ENCODE measurements at places on chromosomes 1 and 21.

DNA sequence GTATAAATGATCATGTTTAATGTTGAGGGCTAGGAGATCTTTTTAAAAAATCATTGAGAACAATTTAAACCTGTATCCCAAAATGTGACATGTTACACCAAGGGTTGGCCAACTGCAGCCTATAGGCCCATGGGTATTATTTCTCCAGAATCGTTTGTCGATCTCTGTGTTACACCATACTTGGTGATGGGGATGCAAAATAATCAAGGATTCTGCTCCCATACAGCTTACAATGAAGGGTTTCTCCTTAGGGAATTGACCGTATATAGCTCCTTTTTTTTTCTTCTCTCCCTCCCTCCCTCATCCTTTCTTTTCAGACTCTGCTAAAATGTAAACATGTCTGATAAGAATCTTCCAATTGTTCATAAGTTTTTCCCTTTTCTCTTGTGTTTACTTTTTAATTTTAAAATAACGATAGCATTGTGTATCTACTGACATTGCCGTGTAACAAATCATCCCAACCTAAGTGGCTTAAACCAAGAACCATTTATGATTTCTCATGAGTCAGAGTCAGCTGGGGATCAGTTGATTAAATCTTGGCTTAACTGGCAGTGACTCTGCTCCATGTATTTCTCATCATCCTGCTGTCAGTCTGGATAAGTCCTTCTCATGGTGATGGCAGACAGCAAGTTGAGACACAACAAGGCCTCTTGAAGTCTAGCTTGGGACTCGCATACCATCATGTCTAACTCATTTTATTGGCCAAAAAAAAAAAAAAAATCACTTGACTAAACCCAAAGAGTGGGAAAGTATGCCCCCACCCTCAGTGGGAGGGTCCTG lies 48.0 kb downstream of the MARK1 start:
- DNase-seq = no peak

GRCh38 chr1:68800182-68800581 lies 303.3 kb upstream of the DEPDC1 start:
- no peak for DNase-seq

DNA sequence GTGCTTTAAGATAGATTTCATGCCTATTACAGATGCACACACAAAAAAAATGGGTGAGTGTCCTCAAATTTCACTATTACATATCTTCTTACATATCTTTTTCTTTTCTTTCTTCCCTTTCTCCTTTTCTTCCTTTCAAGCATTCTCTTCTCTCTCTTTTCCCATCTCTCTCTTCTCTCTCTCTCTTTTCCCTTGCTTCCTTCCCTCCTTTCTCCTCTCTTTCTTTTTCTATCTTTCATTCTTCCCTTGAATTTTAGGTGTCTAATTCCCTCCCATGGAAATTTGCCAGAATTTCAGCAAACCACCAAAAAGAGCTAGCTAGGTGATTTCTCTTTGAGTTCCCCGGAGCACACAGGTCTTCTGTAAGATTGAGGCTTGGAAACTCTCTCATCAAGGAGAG lies 395.3 kb upstream of the RUNX1 start:
- DNase-seq = no peak

GRCh38 chr1:9643351-9644256 lies 7.9 kb upstream of the PIK3CD start:
- DNase-seq = no peak

DNA sequence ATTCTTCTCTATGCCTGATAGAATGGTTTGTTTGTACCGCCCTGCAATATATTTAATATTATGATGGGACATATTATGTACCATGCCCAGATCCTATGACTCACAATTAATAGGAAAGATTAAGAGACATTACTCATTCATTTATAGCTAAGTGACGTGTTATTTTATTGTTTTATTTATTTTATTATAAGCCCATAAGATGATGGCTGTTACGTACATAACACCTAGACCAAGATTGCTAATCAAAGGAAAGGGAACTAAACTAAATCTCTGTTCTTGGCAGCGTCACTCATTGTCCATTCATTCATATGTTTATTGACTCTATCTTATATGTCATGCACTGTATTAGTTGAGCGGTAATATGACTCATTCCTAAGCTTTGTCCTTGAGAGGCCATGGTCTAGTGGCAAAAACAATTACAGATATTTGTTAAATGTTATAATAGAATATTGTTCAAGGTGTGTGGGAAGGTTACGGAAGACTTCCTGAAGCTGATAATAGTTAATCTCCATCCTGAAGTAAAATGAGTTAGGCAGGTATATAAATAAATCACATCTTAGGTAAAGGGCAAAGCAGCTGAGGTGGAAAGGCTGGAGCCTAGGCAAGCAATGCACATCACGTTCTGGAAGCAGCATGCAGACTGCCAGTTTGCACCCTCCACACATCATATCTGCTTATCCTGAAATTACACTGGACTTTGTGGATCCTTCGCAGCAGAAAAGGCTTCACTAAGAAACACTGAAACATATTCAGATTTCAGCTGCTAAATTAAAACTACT lies 16.6 kb upstream of the CD55 start:
- DNase-seq = no peak

DNA sequence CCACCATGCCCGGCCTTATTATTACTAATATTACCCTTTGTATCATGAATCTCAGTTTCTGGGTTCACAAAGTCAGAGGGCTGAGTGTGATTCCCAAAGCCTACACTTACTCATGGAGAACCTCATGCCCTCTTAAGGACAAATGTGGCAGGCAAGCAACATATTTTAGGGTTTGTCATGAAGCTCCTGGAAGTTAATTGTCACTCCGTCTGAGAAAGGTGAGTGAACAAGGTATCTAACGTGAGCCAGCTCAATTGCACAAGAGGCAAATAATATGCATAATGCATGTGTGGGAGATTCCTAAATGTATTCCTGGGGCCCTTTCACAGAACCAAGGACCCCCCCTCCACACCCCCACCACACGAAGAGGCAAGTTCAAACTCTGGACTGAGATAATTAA lies 10.1 kb upstream of the TIAM1 start:
- DNase-seq = no peak

DNA sequence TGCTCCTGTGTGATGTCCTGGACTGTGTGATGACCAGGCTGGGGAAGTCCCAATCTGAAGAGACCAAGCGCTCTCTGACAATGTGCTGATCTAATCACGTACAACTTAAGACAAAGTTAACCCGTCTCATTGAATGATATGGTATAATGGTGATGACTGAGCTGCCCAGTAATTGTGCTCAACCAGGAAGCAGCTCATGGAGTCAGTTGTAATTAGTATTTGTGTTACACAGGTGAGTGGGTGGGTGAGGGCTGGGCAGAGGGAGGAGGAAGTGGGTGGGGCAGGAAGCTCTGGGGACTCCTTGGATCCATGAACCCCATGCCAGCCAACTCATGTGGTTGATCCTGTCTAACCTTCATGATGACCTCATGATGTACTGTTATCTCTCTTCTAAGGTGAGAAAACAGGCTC lies 8.7 kb upstream of the ECE1 start:
- DNase-seq = no peak

- no peak for DNase-seq
These were observed 3.3 kb upstream of the PCBP3 start for GRCh38 chr21:45640001-45640887.

- no peak for DNase-seq
These were observed 20.0 kb downstream of the YIPF1 start for GRCh38 chr1:53869454-53870117.

- no peak for DNase-seq
These were observed 295.6 kb downstream of the S1PR1 start for GRCh38 chr1:101532377-101532776.

DNA sequence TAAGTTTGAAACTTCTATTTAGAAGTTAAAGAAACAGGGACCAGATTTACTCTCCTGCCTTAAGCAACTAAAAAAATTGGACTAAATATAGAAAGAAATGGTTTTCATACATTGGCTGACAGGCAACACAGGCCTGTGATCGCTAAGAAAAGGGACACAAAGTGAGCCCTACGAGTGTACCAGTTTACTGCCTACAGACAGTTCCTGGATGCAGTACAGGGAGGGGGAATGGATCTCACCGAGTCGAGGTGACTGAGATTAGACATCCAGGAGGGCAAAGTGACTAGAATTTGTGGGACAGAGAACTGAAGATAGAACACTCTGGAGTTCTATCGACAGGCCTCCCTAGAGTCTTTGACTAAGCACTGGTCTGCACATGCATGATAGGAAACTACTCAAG lies 16.0 kb downstream of the PHC2 start:
- DNase-seq = no peak

- DNase-seq = no peak
These were observed 2.2 kb downstream of the LAMC2 start for GRCh38 chr1:183188240-183188639.

DNA sequence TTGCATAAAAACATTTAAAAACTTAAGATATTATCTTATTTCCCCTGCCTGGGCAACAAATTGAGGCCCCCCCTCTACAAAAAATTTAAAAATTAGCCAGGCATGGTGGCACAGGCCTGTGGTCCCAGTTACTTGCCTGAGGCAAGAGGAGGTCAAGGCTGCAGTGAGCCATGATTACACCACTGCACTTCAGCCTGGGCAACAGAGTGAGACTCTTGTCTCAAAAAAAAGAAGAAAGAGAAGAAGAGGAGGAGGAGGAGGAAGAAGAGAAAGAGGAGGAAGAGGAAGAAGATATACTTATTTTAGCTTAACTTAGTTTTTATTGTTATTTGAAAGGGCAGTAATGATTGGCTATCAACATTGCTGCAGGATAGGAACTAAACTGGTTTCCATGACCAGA lies 73.8 kb upstream of the IPO9 start:
- no peak for DNase-seq

GRCh38 chr1:94919241-94920030 lies 7.5 kb downstream of the CNN3 start:
- no peak for DNase-seq

- no peak for DNase-seq
These were observed 5.4 kb downstream of the ARTN start for GRCh38 chr1:43938892-43939587.

GRCh38 chr1:92583821-92584760 lies 97.4 kb upstream of the GFI1 start:
- DNase-seq = peak; percentile 31

DNA sequence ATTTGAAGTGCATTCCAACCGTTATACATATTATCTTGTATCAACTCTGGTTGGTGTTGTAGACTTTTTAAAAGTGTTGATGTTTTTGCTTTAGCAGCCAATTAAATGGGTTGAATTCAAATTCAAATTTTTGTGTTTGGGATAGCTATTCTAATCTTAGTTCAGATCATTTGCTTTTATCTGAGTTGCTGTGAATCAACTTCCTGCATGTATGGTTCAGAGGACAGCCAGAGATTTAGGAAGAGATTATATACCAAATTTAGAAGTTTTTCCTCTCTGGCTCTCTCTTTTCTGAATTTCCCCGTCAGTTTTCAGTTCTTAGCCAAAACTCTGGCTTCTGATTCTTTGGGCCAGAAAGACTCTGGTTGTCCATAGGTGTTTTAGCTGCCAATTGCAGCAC lies 415.5 kb downstream of the NUF2 start:
- no peak for DNase-seq

GRCh38 chr21:46078978-46079351 lies 18.9 kb upstream of the COL6A2 start:
- no peak for DNase-seq

DNA sequence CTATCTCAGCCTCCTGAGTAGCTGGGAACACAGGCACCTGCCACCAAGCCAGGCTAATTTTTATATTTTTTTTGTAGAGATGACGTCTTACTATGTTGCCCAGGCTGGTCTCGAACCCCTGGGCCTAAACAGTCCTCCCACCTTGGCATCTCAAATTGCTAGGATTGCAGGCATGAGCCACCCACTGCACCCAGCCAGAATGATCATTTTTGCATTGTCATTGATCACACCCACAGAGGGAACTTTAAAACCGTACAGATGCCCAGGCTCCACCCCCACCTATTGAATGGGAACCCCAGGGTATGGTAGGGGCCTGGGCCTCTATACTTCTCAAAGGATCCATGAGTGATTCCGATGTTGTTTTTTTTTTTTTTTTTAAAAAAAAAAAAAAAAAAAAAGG lies 36.7 kb downstream of the ETNK2 start:
- DNase-seq = no peak
